ENCODE measurements at places on chromosomes 7 and 10.

DNA sequence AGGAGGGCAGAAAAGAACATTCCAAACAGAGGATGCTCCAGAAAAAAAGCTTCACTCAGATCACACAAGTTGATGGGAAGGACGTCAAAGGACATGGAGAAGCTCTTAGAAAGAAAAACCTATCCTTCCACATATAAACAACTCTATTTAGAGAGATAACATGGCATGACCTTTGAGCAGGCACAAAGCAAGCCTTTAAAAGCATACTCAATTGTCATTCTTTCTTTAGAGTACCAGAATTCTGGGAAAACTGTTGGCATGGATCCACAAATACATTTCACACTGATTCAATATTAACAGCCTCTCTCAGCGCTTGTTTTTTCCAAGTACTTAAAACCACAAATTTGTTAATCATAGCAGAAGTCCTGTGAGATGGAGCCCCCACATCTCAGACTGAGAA, 7.3 kb upstream of the ABLIM1 start:
- no peak for DNase-seq

DNA sequence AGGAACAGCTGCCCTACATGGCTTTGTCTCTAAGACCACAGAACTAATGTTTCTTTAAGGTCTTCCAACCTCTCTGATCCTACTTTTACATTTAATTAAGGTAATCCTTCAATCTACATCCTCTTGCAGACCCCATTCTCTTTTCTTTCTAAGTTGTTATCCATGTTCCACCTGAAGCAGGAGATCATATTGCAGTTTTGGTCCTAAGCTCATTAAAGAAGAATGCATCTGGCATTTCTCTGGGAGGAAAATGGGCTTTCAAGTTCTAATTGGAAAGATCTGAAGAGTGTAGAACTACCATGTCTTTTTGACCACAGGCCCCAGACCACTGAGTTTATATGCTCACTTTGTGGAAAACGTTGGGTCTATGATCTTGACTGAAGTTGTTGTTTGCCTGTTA, 111.2 kb downstream of the SEM1 start:
- DNase-seq = no peak

DNA sequence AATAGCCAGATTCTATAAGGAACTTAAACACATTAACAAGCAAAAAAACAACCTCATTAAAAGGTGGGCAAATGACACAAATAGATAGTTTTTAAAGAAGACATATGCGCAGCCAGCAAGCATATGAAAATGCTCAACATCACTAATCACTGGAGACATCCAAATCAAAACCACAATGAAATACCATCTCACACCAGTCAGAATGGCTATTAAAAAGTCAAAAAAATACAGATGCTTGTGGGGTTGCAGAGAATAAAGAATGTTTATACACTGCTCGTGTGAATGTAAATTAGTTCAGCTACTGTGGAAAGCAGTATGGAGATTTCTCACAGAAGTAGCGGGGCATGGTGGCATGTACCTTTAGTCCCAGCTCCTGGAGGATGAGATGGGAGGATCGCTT, 164.0 kb downstream of the CHRM2 start:
- no peak for DNase-seq

DNA sequence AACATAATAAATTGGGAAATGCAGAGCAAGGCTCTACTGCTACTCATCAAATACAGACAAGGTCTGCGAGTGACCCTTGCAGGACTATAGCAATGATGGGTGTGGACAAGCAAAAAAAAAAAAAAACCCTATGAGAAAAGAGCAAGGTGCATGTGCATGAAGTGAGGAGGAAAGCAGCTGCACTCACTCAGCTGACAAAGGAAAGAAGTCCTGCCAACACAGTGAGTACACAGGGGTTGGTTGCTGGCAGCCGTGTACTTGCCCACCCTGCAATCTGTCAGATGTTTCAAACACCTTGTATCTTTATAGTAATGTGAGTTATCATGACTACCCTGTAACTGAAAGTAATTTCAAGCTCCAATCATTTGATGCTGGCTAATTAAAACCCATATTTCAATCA, 20.5 kb downstream of the CHCHD3 start:
- DNase-seq = no peak

DNA sequence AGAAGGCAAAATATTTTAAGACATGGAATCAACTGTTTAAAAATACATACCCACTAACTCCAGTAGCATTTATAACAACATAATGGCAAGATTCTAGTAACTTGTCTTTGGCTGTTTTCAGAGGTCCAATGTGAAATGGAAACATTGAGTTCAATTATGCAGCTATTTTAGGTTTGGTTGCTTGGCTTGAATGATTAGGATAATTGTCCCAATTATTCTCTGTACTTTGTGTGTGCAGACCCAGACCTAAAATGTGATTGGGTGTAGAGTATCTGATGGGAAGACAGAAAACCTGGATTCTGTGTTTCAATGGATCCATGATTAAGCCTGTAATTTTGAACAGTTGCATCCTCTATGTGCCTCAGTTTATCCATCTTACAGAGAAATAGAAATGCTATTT, 392.7 kb upstream of the NFE2L3 start:
- DNase-seq = no peak

DNA sequence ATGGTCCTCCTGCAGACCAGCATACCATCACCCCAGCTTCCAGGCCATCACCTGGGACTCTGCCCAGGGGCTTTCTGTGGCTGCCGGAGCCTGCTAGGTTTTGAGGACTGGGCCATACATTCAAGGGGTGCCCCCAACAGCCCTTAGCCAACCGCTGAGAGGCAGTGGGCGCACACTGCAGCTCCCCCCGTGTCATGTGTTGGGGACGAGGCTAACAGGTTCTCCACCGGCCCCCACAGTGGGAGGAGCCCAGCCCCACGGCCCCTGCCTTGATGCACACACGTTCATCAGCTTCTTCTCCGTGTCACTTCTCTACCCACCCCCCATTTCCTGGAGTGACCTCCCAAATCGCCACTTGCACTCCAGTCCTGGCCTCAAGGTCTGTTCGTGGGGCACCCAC, 543.2 kb upstream of the FOXK1 start:
- DNase-seq = no peak

DNA sequence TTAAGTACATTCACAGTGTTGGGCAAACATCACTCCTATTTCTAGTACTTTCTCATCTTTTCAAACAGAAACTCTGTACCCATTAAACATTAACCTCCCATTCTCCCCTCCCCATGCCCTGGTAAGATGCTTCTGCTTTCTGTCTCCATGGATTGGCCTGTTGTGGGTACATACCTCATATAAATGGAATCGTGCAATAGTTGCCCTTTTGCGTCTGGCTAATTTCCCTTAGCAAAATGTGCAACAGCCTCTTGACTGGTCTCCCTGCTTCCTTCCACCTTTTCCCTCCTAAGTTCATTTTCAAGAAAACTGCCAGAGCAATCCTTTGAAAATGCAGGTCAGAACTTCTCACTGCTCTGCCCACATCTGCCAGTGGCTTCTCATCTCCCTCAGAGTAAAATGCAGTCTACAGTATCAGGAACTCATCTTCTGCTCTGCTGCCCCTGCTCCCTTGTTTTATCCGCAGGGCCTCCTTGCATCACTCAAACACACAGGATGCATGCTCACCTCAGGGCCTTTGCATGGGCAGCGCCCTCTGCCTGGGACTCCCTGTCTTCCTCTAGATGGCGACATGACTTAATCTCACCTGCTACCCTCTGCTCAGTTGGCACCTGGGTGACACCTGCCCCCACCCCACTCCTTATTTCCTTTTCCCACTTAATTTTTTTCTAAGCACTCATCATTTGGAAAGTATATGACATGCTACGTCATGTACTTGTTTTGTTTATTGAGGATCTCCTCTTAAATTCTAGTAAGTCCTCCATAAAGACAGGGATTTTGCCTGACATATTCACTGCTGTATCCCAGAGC, 44.3 kb upstream of the ECHDC3 start:
- DNase-seq = no peak

- DNase-seq = peak; percentile 70
These were observed 37.2 kb upstream of the PCBD1 start for GRCh38 chr10:70925377-70926225.

DNA sequence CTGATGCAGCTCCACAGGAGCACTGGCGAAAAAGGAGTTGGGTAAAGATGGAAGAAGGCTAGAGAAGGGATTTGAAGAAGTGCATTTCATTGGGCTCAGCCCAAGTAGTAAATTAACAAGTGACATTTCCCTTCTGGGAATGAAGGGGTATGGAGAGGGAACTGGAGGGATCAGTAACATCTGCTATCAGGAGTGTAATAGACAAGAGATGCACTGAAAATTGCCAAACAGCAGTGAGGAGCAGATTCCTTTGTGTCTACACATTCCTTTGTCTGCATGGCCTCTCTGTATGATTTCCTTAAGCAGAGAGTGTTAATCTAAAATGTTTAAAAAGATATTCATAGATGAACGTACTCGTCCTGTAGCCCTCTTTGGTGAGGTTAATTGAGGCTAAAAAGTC, 148.2 kb upstream of the FERD3L start:
- no peak for DNase-seq

- no peak for DNase-seq
These were observed 430.2 kb downstream of the INHBA start for GRCh38 chr7:41272664-41273063.

- no peak for DNase-seq
These were observed 170.8 kb downstream of the ARHGAP12 start for GRCh38 chr10:31757831-31758230.

GRCh38 chr7:87543623-87544022, 57.1 kb downstream of the ABCB1 start:
- DNase-seq = no peak

DNA sequence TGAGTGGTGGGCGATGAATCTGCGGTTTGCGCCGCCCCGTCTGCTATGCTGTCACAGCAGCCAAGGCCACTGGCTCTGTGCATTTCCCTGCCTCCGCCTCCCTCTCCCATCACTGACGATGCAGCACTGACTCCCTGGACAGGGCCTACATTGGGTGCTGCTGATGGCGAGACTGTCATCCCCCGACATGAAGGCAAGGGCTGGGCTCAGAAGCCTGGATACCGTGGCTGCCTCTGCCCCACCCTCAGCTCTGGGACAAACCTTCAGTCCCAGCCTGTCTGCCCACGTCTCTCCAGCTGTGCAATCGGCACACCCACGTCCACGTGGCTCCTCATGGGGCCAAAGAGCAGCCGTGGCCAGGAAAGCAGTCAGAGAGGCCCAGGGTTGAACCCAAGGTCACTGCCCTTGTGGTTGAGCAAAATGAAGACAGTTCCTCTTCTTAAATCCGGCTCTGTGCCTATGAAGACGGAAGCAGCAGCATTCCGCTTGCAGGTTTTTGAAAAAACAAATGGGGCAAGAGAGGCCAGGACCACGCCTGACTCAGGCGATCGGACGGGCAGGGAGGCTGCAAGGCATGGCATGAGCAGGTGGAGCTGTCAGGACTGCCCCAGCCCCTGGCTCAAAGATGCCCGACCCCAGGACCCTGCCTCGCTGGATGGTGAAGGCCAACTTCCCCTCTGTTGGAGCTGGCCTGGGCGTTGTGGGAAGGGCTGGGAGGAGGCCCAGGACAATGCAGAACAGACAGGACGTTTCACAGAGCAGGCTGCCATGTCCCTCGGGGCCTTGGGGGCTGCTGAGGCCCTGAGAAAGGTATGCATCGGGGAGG, 517.5 kb downstream of the DNAJB6 start:
- no peak for DNase-seq

GRCh38 chr7:100367251-100367620, 6.1 kb upstream of the PILRA start:
- no peak for DNase-seq

- DNase-seq = no peak
These were observed 72.1 kb upstream of the NANOS1 start for GRCh38 chr10:118957443-118957825.

- DNase-seq = no peak
These were observed 158.8 kb upstream of the SP8 start for GRCh38 chr7:20945451-20945850.

- DNase-seq = no peak
These were observed 73.4 kb upstream of the NAMPT start for GRCh38 chr7:106358103-106358663.

DNA sequence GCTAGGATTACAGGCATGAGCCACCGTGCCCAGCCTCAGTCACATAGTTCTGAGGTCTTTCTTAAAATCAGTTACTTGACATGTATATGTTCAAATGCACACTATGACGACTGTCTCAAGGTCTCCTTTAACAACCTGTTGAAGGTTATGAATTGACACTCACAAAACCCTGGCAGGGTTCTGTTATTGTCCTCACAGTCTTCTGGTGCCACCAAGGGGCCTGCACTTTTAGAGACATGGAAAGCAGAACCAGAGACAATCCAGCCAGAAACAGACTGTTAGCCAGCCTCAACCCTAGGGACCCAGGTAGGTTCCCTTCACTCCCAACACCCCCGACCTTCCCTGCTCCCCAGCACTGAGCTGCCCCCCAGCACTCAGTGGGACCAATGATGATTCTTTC, 26.4 kb downstream of the TEX36 start:
- no peak for DNase-seq

- peak; percentile 20 for DNase-seq
These were observed 77.7 kb downstream of the ITGB8 start for GRCh38 chr7:20408467-20408826.

GRCh38 chr7:47672271-47672791, 90.4 kb upstream of the TNS3 start:
- no peak for DNase-seq

- no peak for DNase-seq
These were observed 162.3 kb downstream of the ZMYND11 start for GRCh38 chr10:297567-297966.

DNA sequence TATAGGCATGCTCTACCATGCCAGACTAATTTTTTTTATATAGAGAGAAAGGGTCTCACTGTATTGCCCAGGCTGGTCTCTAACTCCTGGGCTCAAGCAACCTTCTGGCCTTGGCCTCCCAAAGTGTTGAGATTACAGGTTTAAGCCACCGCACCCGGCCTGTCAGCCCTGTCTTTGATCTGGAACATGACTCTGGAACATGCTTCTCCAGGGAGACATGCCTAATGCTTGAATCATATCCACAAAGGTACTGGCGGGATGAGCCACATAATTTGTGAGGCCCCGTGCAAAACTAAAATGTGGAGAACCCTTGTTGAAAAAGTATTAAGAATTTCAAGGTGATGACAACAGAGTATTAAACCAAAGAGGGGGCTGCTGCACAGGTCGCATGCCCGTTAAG, 282.8 kb downstream of the ARHGAP12 start:
- peak; percentile 21 for DNase-seq

GRCh38 chr7:81162234-81162633, 243.4 kb upstream of the SEMA3C start:
- DNase-seq = no peak

GRCh38 chr10:3850999-3851937, 66.3 kb upstream of the KLF6 start:
- peak; percentile 63 for DNase-seq

GRCh38 chr10:10552948-10553347, 464.7 kb upstream of the CELF2 start:
- no peak for DNase-seq

DNA sequence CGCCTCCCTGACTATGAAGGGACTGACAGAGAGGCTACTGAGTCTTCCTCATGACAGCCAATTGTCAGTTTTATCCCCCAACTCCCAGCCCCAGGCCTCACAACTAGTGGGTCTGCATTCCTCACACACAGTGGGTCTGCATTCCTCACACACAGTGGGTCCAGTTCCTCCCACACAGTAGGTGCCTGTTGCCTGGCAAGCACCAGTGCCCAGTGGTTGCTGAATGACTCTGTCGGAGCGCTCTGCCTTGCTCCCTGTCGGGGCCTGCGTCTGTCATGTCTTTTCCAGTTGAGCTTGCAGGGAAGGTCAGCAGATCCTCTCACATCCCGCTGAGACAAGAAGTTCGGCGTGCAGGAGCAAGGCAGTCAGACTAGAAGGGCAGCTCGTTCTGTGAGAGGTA, 590.0 kb upstream of the MKI67 start:
- DNase-seq = no peak
